Stimulated activated memory B cell treated with anti-CD40 and anti-IgM and Interleukin-4, amounts not matched to agents 10 μg/mL and 1 μg/mL and 100 μg/mL, for 72 hours (primary cell): ENCODE measurements at places on chromosomes 13 and 19.
A peak's percentile ranks its signal among the peaks of the same experiment; 100 is the strongest.

DNA sequence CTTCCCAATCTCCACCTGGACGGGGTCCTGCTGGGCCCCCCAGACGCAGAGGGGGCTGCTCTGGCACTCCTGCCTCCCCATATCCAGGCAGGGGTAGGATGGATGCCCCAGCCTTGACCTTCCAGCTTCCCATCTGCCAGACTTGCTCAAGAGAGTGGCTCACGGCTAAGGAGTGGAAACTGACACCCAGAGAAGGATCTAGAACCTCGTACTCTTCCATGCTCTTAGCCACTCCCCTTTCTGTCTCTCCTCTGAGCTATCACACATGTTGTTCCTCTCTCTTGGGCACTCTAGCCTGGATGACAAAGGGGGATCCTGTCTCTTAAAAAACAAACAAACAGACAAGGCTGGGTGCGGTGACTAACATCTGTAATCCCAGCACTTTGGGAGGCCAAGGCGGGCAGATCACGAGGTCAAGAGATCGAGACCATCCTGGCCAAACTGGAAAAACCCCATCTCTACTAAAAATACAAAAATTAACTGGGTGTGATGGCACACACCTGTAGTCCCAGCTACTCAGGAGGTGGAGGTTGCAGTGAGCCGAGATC, 12.2 kb upstream of the FUT5 start:
- no peak for ATAC-seq

DNA sequence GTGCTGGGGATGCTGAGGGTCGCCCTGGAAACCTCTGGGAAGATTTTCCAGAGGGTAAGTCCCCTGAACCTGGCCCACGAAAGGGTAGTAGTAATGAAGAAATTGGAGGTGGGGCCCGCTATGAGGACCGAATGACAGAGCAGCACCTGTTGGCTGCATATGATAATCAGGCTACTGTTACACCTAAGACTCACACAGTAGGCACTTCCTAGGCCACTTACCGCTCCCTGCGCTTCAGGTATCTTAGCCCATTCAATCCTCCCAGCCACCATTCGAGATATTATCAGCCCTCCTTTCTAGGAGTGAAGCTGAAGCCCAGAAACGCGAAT, 4.3 kb upstream of the LRFN3 start:
- no peak for ATAC-seq

GRCh38 chr13:94525781-94526180, 46.3 kb upstream of the DCT start:
- no peak for ATAC-seq

DNA sequence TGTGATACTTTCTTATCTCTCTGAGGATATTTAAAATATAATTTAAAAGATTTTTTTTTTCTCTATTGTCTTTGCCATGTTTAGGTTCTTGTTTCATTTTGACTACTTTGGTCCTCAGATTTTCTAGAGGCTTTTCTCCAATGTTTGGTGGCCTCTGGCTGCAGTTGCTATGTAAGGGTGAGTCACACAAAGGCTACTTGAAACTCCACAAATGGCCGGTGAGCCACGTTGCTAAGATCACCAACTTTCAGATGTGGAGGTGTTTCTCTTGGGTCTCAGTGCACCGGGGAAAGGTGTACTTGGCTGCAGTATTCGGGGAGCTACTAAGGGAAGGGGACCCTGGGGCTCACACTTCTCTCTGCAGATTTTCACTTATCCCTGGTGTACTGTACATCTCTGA, 248.1 kb downstream of the HS6ST3 start:
- no peak for ATAC-seq

DNA sequence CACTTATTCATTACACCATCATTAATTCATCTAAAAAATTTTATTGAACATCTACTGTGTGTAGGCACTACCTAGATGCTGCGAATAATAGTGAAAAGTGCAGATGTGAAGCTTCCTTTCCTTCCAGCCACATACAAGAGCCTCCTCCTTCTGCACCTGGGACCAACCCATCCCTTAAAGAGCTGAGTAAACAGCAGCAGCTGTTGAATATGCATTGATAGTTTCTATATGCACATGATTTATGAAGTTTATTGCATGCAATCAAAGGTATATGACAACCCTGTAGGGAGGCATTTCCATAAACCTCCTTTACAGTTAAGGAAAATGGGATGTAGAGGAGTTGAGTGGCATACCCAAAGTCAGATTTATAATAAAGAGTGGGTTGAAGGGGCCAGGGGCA, 110.3 kb upstream of the IPO5 start:
- ATAC-seq, result no peak

DNA sequence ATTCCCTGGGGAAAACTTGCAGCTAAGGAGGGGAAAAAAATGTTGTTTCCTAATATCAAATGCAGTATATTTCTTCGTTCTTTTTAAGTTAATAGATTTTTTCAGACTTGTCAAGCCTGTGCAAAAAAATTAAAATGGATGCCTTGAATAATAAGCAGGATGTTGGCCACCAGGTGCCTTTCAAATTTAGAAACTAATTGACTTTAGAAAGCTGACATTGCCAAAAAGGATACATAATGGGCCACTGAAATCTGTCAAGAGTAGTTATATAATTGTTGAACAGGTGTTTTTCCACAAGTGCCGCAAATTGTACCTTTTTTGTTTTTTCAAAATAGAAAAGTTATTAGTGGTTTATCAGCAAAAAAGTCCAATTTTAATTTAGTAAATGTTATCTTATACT, 33.6 kb downstream of the TNFSF11 start:
- ATAC-seq, result no peak

GRCh38 chr13:49424011-49424560, 19.8 kb downstream of the CAB39L start:
- no peak for ATAC-seq

DNA sequence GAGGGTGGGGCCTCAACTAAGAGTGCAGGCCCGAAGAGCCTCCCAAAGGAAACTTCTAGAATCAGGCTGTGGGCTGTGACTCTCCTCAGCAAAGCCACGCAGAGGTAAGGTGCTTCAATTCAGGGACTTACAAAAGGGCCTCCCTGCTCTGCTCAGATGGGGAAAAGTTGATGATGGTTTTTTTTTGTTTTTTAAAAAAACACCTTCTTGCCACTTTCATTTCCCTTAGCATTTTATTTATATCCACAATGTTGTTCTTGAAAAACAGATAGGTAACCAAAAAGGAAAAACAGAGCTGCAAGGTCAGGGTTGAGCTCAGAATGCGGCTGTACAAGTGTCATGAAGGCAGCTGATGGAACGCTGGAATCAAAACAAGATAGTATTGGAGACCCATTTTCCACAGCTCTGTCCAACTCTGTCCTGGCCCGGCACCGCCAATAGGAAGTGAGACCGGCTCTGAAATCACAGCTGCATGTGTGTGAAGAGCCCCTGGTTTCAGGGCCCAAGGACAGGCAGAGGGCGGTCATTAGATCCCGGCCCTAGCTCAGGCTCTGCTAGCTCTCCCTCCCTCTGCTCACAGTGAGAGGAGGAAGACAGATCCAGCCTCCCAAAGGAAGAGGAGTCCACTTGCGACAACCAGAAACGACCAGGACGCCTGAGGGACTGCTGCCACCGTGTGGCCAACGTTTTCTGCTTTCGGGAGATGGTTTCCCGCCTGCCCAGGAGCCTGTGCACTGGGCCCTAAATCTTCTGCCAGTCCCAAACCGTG, 58.3 kb downstream of the KLF2 start:
- peak; percentile 78 for ATAC-seq

DNA sequence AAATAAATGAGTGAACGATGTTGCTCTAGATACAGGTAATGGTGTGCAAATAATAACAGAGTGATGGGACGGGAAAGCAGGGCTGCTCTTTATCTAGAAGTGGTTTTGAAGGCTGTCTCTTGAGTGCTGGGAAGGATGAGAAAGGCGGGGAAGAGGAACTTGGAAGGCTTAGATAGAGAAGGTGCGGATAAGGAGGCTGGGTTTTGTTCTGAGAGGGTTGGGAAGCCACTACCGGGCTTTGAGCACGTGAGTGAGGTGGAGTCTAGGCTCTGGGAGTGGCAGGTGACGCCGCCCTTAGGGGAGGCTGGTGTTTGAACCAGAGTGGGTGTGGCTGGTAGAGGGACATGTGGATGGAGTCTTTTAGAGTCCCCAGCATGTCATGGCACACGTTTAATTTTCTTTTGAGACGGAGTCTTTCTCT, 811 bp downstream of the ARMC6 start:
- ATAC-seq, result peak; percentile 70

DNA sequence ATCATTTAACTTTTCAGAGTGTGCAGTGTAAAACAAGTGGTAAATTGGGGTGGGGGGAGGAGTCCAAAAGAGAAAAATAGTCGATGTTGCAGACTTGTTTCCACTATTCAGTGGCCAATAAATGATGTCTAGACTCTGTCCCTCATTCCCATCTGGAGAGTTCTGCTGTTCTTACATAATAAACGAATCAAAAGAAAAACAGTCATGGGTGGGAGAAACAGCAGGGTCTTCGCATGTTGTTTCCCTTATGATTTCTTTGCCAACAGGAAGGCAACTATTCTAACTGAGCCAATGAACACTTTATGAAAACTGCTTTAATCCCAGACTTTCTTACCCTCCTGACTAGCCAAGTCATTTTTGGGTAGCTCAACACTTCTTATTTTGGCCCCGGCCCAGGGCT, 615.5 kb downstream of the FGF9 start:
- ATAC-seq, result no peak

- no peak for ATAC-seq
Observed at GRCh38 chr19:58330458-58330857, 3.7 kb downstream of the ZSCAN22 start.

- no peak for ATAC-seq
Observed at GRCh38 chr19:5444431-5444830, 10.8 kb upstream of the ZNRF4 start.

DNA sequence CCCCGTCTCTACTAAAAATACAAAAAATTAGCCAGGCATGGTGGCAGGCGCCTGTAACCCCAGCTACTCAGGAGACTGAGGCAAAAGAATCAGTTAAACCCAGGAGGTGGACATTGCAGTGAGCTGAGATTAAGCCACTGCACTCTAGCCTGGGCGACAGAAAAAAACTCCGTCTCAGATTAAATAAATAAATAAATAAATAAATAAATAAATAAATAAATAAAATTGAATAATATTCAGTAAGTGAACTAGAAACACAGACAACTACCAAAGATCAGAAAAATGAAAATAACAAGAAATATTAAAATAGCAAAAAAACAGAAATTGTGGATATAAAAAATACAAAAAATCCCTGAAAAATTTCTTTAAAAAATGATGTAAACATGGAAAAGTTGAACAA, 172.4 kb downstream of the ZNF486 start:
- ATAC-seq, result no peak
